ENCODE measurements at places on chromosomes 2 and 18.

DNA sequence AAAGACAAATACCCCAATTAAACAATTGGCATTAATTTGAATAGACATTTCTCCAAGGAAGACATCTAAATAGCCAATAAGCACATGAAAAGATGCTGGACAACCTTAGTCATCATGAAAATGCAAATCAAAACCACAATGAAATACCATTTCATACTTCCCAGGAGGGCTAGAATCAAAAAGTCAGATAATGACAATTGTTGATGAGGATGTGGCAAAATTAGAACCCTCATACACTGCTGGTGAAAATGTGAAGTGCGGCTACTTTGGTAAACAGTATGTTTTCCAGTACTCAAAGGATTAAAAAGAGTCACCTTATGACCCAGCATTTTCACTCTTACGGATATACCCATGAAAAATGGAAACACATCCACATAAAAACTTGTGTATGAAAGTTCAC, 91.6 kb downstream of the FIGN start:
- DNase-seq = no peak

- DNase-seq = no peak
Measured at GRCh38 chr2:105853354-105854088, 108.8 kb downstream of the NCK2 start.

DNA sequence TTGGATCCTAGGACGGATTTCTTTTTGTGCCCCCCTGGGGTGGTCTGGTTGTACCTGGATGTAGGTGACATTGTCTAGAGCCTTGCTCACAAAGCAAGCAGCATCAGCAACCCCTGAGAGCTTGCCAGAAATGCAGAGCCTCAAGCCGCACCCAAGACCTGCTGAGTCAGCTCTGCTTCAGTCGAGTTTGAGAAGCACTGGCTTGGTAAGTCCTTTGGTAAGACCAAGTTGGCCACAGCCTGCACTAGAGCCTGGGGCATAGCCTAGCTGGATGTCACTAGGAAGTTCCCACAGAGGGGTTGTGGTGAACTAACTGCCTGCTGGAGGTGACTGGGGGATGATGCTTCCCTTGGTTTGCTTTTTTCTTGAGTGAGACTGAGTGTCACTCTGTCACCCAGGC, 6.2 kb downstream of the ABCG5 start:
- no peak for DNase-seq

DNA sequence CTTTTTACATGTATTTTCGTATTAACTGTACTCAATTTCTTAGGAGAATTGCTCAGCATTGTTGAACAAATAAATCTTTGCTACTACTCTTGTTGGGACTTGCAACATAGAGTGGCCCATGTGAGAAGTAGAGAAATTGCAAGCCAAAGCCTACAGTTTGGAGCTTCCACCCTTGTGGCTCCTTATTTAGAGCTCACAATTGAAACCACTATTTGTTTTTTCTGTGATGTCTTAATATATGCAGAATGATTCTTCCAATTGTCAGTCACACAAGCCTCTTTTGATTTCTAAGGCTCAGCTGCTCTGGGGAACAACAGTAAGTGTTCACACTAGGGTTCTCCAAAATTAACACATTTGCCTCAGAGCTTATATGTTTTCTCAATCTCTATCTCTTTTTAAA, 60.2 kb upstream of the GALNT13 start:
- no peak for DNase-seq

DNA sequence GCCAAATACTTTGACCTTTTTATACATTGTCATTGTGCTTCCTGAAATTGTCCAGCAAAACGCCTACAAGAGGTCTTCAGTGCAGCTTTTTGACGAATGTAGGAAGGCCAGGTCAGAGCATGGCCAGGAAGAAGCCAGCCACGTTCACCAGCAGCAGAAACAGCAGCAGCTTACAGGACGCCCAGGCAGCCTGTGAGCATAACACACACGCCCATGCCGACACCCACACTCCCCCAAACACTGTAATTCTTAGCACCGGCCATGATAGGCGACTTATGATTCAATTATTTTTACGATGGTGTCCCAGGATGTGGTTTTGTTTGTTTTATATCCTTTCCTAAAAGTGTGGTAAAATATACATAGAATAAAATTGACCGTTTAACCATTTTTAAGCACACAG, 249.1 kb upstream of the SALL3 start:
- no peak for DNase-seq

DNA sequence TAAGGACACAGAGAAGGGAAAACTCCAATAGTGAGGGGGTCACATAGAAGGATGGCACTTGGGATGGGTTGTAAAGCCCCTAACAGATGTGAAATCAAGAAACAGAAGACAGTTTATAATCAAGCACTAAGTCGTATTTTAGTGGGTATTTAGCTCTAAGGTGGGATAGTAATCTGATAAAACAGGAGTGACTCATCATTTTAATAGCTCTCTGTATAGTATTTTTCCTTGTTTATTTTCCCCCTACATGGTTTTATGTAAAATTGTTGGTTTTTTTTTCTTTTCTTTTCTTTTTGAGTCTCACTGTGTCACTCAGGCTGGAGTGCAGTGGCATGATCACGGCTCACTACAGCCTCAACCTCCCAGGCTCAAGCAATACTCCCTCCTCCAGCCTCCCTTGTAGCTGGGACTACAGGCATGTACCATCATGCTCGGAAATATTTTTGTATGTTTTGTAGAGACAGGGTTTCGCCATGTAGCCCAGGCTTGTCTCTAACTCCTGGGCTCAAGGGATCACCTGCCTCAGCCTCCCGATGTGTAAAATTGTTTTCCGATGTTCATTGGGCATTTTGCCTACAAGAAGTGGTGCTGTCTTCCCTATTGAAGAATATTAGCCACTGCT, 142.6 kb upstream of the SERPINE2 start:
- DNase-seq = no peak

- DNase-seq = no peak
Measured at GRCh38 chr2:11953258-11953657, 206.8 kb downstream of the LPIN1 start.

DNA sequence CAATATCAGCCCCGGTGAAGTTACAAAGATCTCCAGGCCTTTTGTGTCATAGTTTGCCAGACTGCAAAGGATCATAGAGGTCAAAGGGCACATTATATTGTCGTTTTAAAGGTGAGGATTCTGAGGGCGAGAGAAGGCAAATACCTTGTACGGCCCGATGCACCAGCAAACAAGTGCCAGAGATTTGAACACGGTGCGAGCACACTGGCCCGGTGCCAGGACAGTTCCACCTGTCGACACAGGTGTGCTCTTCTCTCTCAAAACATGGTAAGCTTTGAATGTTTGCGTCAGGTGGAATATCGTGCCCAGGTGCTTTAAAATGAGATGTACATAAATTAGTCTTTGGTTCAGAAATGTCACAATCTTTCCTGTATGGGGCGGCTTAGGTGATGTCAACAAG, 776.1 kb upstream of the ID2 start:
- no peak for DNase-seq

DNA sequence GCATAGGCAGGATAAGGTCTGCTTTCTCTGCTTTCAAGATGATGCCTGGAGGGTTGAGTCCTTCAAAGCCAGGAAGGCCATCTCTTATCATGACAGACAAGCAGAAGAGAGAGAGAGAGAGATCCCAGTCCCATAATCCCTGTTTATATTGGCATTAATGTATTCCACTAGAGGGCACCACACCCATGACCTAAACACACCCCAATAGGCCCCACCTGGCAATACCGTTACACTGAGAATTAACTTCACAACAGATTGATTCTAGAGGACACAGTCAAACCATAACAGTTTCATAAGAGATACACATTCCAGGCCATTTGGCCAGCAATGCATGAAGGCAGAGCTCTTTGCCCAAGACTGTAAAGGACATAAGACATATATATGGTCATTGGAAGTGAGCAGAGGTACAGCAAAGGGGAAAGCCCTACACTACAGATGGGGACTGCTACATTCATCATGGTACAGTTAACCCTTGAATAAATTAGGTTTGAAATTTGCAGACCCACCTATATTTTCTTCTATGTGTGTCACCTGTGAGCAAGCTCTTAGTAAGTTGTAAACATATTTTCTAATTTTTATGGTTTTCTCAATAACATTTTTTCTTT, 1516.1 kb downstream of the RPIA start:
- DNase-seq = no peak

GRCh38 chr18:62717169-62717924, 2.0 kb downstream of the PHLPP1 start:
- no peak for DNase-seq

DNA sequence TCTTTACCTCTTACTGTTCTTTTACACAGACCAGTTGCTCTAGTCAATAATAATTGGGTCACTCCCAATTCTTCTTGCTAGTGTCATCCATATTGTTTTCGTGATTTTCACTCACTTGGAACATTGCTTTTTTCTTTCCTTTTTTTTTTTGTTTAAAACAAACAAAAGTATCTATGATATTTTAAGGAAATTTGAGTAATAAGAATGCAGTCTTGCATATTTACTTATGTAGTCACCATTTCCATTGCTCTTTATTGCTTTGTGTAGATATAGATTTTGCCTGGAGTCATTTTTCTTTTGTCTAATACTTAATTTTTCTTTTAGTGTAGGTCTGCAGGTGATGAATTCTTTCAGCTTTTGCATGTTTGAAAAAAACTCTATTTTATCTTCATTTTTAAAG, 71.9 kb downstream of the WDR7 start:
- no peak for DNase-seq

- DNase-seq = no peak
Measured at GRCh38 chr2:73913414-73914054, 13.1 kb upstream of the DGUOK start.

- DNase-seq = no peak
Measured at GRCh38 chr2:237156857-237157779, 71.4 kb downstream of the COPS8 start.

GRCh38 chr2:43225093-43225787, 1.2 kb downstream of the ZFP36L2 start:
- no peak for DNase-seq

DNA sequence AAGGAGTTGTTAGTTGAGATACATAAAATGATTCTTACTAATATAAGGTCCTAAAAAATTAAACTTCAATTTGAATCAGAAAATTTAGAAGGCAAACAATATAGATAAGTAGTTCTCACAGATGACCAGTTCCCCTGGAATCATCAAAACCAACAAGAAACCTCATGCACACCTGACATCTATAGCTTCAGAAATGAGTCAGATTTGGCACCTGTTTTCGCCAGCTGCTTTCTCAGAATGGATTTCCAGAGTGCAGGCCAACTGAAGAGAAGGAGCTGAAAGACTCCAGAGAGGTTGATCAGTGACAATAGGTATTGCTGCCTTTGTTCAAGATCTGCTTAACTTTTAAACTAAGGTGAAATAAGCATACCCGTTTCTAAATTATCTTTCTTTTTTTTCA, 192.4 kb downstream of the RDH14 start:
- no peak for DNase-seq

DNA sequence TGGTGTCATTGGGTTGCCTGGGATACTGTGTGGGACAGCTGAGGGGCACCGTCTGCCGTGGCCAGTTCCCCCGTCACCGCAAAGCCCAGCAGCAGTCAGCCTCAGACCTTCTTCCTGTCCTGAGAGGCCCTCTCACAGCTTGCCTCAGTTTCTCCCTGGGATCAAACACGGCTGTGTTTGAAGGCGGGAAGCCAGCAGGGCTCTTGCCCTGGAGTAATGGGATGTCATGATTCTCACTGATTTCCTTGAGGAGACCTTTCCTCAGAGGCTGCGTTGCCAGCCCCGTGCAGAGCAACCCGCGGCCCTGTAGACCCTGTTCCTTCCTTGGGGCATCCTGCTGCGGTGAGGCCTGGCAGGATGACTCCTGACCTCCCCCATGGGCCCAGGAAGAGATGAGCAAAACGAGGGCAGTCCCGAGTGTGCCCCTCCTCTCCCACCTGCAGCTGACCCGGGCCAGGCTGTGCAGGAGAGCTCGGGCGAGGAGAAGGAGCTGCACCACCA, 13.9 kb upstream of the NFATC1 start:
- DNase-seq = no peak

DNA sequence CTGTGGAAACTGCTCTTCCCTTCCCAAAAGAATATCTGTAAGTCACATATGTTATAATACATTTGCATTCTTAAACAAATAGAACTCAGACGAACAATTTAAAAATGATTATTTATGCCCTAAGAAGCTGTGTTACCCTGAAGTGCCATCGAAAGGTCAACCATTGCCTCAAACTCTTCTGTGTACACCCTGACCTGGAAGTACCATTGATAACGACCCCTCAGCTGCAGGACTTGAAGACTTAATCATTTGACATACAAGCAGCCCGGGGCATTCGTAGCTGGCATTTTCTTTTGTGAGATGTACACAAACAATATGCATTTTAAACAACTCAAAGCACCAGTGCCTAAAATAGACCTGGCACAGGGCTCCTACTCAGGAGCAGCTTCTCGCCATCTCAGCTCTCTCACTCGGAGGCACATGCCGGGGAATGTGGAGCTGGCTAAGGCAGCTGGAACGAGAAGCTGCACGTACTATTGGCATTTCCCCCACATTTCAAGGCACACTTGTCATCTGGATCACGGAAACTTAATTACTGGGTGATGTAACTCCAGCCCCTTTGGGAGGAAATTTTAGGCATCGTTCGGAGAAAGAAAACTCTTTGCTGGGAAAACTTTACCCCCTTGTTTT, 170.0 kb upstream of the GALNT5 start:
- DNase-seq = no peak

- no peak for DNase-seq
Measured at GRCh38 chr2:162676515-162676914, 162.1 kb downstream of the KCNH7 start.

- no peak for DNase-seq
Measured at GRCh38 chr2:20182241-20182931, 42.5 kb downstream of the SDC1 start.

GRCh38 chr2:163604941-163605555, 130.8 kb downstream of the FIGN start:
- no peak for DNase-seq

- DNase-seq = no peak
Measured at GRCh38 chr2:97546711-97547110, 43.0 kb downstream of the ANKRD36B start.

DNA sequence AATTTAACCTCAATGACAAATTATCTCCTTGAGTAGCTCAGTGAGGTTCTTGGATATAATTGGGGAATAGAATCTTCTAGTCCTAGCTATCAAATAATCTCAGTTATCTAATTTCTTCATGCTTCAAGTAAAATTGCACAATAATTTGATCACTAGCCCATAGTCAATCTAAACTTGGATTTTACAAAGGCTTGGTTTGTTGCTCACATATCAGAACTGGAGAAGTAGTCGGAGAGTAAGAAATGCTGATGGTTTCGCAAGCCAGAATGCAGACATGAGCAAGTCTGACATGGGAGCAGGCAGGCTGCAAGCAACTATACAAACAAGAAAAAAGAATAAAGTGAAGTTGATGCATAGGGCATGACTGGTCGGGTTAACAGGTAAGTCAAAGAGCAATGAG, 11.7 kb upstream of the PDE11A start:
- DNase-seq = no peak

DNA sequence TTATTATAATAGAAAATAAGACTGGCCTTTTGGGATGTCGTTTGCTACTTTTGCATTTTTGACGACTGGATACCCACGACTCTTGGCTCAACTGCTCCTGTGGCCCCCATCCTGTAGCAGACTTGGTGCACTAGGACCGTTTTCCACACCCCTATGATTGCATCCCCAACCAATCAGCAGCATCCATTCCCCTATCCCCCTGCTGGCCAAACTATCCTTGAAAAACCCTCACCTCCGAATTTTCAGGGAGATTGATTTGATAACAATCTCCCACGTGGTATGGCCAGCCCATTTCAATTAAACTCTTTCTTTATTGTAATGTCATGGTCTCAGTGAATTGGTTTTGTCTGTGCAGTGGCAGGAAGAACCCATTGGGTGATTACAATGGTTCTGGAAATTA, 37.9 kb upstream of the TTR start:
- DNase-seq = peak; percentile 0

All from NCI-H524 (cell line).